ENCODE measurements at places on chromosomes 12 and 14.

- DNase-seq = peak; percentile 94
Measured at GRCh38 chr12:47094804-47095203, 15.0 kb upstream of the AMIGO2 start.

- DNase-seq = no peak
Measured at GRCh38 chr12:14261096-14261495, 104.4 kb upstream of the ATF7IP start.

GRCh38 chr14:67192366-67192765, 3.1 kb downstream of the GARIN2 start:
- no peak for DNase-seq

GRCh38 chr12:49126852-49127763, 4.1 kb downstream of the TUBA1B start:
- no peak for DNase-seq

DNA sequence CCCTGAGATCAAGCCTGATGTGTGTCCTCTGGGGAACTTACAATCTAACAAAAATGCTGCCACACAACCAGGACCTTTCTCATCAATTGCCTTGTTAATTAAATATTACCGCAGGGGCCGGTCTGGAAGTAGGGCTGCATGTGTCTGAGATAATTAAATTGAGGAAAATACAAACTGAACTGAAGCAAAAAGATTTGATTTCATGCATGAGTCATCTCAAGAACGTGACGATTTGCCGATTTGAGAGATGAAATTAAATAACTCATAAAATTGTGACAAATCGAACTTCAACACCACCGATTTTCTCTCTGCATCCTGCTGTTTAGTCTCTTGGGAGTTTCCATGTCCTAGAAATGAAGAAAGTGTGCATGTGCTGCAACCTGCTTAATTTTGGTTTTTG, 94.6 kb upstream of the DAAM1 start:
- no peak for DNase-seq

DNA sequence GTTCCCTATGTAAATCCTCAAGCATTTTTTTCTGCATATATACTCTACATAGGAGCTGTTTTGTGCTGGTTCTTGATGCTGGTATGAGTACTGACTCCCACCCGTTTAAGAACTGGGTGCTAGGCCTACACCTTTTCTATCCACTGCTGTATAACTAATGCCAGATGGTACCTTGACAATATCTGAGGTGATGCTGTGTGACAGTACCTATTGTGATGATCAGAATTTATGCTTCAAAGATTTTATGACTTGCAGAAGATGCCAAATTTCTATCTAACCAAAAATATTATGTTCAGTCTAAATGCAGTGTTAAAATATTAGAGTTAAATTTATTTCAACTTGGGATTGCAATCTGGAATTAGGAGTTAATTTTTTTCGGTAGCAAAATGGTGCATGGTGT, 272.3 kb upstream of the NOVA1 start:
- DNase-seq = no peak

GRCh38 chr14:100486025-100486828, 101.0 kb downstream of the BEGAIN start:
- peak; percentile 29 for DNase-seq

DNA sequence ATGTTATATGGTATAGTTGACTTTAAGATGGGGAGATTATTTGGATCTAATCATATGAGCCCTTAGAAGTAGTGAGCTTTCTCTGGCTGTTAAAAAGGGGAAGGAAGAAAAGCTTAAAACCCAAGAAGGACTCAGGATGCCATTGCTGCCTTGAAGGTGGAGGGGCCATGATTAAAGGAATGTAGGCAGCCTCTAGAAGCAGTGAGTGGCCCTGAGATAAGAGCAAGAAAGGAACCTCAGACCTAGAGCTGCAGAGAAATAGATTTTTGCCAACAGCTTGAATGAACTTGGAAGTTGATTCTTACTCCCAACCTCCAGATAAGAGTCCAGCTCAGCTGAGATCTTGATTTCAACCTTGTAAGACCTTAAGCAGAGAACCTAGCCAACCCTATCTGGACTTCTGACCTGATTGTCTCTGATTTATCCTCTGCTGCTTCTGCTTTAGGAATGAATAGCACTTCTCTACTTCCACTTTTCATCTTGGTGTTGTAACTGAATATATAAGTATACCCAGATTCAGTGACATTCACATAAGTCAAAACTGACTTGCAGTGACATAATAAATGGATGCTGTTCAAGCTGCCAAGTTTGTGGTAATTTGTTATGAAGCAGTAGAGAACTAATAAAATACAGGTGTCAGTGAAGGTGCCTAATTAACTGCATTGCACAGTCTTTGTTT, 33.5 kb downstream of the RAD51B start:
- DNase-seq = no peak

DNA sequence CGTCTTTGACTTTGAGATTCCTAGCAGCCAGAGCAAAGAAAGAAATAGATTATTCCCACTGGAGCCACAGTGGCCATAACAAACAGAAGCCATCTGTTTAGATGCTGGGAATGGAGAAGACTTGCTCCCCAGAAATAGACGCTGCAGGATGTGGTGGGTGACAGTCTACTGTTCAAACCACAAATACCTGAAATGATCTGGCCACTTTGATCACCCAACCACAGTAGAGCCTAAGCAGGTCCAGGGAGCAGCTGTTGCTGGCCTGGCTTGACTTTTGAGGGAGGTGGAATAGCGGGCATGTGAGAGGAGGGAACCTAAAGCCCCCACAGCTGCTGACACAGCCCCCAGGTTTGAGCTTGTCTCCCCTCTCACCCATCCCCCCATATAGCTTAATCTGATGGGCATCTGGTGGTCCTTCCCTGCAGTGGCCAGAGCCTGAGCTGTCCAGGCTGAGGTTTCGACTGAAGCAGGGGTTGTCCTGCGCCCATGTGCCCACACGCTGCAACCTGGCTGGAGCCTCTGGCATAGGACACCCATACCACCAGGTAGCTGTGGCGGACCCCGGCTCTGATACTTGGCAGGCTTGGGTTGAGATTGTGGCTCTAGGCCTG, 38.7 kb downstream of the SH2B3 start:
- DNase-seq = no peak

DNA sequence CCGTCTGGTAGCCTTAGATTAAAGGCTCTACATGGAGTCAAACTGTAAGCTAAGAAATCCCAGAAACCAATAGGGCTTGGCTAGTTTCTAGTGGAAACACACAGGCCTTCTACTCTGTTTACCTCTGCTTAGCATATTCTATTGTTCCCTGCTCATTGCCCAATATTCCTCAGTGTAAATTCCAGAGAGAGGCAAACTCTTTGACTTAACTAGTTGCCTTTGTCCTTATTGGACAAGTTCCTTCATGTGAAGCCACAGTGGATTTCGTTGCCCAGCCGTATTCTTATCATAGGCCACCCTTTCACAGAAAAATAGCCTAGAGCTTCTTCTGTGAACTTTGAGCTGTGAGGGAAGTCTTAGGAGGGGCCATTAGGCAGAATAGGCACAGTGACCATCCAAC, 186.1 kb downstream of the PLCZ1 start:
- DNase-seq = no peak

DNA sequence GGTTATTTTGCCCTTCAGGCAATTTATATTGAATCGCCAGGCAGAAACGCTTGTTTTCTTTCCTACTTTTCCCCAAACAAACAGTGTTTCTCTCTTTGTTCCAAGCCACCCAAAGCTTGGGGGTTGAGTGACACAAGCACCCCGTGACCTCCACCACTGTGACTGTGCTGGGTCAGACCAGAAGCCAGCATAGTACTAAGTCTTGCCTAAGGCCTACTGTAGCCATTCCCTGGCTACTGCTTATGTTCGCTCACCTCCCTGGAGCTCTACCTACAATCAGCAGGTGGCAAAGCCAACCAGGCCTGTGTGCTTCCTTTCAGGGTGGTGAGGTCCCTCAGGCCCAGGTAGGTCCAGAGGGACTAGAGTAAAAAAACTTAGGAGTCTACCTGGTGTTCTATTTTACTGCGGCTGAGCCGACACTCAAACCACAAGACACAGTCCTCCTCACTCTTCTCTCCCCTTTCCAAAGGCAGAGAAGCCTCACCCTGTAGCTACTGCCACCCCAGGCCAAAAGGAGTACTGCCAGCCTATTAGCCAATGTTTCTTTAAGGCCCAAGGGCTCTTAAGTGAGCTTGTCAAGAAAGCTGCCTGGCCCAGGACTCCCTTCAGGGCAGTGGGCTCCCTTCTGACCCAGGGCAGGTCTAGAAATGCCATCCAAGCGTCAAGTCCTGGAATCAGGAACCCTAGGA, 411.8 kb upstream of the MIS18BP1 start:
- DNase-seq = no peak

GRCh38 chr14:44309331-44309730, 197.8 kb downstream of the FSCB start:
- no peak for DNase-seq

GRCh38 chr12:94305130-94305957, 154.3 kb downstream of the CEP83 start:
- no peak for DNase-seq

DNA sequence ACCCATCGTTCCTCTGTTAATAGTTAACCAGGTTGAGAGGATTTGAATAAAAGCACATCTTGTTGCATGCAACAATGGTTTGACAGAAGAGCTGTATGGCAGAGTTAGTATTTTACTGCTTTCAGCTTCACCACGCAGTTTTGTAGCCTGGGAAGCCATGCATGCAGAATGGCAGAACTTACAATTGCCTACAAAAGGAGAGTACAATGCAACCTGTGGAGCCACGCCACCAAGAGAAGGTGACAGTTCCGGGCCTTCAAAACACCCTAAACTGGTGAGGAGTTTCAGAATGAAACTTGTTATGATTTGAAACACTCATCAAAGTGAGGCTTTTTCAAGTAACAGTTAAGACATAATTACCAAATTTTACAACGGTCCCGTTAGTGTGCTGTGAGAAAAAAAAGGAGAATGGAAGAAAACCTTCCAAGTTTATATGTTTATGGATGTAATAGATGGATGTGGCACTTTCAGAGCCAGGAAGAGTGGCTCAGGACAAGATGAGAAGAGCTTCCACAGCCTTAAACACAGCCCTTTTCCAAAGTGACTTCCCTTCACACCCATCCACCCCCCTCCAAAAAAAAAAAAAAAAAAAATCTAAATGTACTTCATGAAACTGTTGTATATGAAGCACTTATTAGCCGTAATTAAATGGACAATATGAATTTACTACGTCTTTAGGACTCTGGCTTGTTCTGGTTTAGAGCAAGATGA, 158.7 kb downstream of the EGLN3 start:
- peak; percentile 53 for DNase-seq

GRCh38 chr12:67758119-67758518, 109.6 kb downstream of the DYRK2 start:
- no peak for DNase-seq

GRCh38 chr12:58961906-58962305, 41.6 kb upstream of the LRIG3 start:
- no peak for DNase-seq

GRCh38 chr12:41286426-41286825, 98.3 kb downstream of the PDZRN4 start:
- DNase-seq = no peak

DNA sequence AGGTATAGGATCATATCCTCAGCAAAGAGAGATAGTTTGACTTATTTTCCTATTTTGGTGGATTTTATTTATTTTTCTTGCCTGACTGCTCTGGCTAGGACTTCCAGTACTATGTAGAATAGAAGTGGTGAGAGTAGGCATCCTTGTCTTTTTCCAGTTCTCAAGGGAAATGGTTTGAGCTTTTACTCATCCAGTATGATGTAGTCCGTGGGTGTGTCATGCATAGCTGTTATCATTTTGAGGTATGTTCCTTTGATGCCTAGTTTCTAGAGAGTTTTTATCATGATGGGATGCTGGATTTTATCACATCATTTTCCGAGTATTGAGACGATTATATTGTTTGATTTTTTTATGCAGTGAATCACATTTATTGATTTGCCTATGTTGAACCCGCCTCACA, 97.2 kb downstream of the MGAT4C start:
- no peak for DNase-seq

DNA sequence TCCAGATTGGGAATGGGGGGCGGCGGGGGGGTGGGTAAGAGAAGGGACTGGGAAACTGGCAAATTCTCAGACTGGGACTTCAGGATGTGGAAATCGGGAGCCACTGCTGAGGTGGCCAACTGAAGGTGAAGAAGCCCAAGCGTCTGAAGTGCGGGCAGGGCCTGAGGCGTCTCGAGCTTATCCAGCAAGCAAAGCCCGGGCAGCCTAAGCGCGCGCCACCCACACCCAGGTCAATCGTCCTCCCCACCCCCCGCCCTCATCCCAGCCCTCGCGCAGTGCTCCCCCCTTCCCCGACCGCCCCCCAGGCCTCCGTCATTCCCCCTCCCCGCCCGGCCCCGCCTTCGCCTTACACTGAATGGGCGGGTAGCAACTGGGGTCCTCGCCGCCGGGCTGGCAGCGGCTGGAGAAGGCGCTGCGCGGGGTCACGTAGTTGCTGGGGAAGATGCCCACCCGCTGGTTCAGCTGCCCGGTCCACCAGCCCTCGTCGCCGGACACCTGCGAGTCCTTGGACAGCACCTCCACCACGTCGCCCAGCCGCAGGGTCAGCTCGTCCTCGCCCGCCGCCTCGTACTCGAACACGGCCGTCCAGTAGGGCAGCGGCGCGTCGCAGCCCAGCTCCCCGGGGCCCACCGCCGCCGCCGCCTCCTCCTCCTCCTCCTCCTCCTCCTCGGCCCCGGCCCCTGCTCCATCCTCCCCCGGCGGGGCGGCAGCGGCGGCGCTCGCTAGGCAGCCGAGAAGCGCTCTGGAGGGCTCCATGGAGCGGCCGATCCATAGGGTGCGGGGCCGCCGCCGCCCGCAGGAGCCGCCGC, 693 bp downstream of the MAP3K9 start:
- DNase-seq = no peak

GRCh38 chr14:49977126-49977841, 84.4 kb downstream of the ARF6 start:
- no peak for DNase-seq

GRCh38 chr12:56013482-56013881, 7.4 kb upstream of the IKZF4 start:
- DNase-seq = no peak

DNA sequence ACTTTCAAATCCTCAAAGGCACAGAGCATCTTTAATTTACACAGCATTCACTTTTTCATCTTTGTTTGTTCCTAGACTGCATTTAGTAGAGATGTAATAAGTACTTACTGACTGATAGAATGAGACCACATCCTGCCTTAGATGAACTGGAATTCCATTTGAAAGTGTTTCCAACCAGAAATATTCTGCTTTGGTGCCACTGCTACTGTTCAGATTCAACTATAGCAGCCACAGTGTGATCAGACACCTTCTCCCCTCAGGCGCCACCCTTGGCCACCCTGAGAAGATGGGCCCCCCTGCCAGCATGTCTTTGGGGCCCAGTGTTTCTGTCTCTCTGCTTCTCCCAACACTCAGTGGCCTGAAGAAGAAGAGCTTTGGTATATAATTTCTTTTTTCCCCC, 449.1 kb downstream of the RAD51B start:
- no peak for DNase-seq

DNA sequence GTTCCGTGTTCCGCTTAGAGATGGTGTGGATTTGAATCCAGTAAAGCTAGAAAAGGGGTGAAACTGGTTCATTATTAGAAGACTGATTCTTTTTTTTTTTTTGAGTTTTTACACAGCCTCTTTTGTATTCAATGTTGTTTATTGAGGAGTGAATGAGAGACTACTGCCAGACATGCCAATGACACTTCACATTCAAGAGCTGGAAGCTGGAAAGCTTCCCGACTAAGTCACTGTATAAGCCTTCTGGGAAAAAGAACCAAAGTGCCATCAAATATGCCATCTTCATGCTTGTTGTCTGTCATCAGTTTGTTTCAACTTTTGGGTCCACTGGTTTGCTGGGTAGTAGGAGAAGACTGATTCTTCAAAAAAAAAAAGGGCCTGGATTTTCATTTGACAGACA, 164.8 kb downstream of the ATP23 start:
- DNase-seq = no peak

- no peak for DNase-seq
Measured at GRCh38 chr12:1473418-1473817, 121.0 kb downstream of the FBXL14 start.

GRCh38 chr12:78420991-78421390, 443.6 kb upstream of the SYT1 start:
- DNase-seq = no peak

Measured in Caki2 (cell line).